ENCODE measurements at places on chromosomes 2 and 18.

DNA sequence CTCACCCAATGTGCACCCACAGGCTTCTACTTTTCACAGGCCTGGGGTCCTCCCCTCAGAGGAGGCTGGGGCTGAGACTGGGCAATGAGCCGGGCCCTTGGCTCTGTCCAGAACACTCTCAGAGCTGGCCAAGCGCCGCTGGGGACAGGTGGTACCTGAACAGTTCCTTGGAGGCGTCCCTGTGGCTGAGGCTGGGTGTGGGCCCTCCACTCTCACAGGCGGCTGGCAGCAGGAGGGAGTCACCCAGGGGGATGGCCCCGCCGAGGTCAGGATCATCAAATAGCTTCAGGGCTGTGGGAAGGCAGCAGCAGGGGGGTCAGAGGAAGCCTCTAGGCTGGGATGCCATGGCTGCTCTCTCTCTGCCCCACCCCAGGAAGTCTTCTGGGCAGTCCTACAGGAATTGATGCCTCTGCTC lies 27.1 kb downstream of the HS1BP3 start:
- DNase-seq, result no peak
- no peak overlapping the region for H3K4me3 ChIP-seq
- no peaks in the 10 kb centered on the region for H3K4me1 ChIP-seq
- H3K27ac ChIP-seq, result no peak overlapping the region
- H3K27me3 ChIP-seq, result no peaks in the 10 kb centered on the region

- H3K27me3 ChIP-seq, result peaks cover 72% of the 10 kb centered on the region
- H3K27ac ChIP-seq, result no peak overlapping the region
- no peak for DNase-seq
- H3K4me3 ChIP-seq, result no peak overlapping the region
- H3K4me1 ChIP-seq, result no peaks in the 10 kb centered on the region
- no peaks in the 10 kb centered on the region for H3K36me3 ChIP-seq
These were observed 10.9 kb downstream of the NTSR2 start for GRCh38 chr2:11659115-11659475.

DNA sequence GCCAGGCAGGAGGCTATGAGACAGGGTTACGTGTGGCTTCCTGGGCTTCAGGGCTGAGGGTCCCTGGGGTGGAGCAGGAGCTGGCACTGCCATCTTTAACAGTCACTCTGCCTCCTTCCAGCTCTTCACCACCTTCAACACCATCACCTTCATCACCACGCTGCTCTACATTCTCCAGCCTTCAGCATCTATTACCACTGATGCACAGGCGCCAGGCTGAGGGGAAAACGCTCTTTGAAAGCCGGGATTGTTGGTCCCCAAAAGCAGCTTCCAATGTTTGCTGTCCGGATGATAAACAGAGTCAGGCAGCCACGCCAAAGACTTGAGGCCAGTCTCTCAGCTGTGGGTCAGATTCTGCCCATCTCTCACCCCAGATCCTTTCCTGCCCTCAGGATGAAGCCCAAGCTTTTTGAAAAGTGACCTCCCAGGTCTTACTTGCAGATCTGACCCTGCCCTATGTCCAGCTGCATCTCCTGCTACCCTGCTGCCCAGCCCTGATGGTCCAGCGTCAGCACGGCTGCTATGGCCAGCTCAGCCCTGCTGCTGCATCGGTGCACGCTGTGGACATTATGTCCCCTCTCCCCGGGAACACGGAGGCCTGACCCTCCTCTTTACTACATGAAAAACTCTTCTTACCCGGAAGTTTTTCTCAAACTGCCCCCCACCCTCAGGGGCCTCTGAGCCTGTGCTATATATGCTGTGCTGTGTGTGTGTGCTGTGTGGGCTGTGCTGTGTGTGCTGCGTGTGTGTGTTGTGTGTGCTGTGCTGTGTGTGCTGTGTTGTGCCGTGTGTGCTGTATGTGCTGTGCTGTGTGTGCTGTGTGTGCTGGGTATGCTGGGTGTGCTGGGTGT lies 31.2 kb upstream of the MAL start:
- peaks cover 25% of the 10 kb centered on the region for H3K27me3 ChIP-seq
- H3K36me3 ChIP-seq, result no peaks in the 10 kb centered on the region
- no peak overlapping the region for H3K27ac ChIP-seq

DNA sequence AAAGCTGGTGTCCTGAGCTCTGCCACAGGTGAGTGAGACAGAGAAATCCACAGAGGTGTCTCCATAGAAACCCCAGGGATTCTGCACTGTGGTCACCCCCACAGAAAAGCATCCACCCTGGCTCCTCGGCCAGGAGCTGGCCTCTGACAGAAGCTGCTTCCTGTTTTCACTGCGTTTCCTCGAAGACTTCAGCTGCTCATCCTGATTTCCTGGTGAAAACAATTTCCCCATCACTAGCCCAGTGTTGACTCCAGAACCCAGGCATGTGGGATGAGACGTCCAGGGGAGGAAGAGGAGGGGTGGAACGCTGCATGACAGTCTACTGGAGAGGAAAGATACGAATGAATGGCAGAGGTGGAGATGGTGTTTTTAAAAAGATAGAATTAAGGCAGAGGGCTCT lies 60.3 kb upstream of the GPR45 start:
- no peak for DNase-seq
- peaks cover 49% of the 10 kb centered on the region for H3K4me1 ChIP-seq
- H3K27me3 ChIP-seq, result no peaks in the 10 kb centered on the region
- H3K36me3 ChIP-seq, result no peaks in the 10 kb centered on the region
- H3K4me3 ChIP-seq, result no peak overlapping the region

DNA sequence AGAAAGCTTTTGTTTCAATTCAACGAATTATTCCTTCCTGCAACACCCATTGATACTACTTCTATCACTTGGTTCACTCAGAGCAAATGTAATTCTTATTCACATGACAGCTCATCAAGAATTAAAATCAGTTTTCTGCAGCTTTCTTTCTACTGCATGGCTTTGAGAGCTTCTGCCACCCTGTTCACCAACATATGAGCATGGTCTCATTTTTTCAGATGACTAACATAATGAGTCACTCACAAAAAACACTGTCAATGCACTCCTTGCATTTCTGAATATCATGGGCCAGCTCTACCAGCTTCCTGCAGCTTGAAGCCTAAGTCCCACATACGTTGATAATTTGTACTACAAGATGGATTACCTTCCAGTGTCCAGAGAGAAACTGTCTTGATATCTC lies 342.9 kb downstream of the LRATD1 start:
- no peak overlapping the region for H3K4me3 ChIP-seq
- no peaks in the 10 kb centered on the region for H3K4me1 ChIP-seq
- no peak for DNase-seq
- no peak overlapping the region for H3K27ac ChIP-seq
- no peaks in the 10 kb centered on the region for H3K27me3 ChIP-seq
